ENCODE measurements at places on chromosomes 16 and 17.

DNA sequence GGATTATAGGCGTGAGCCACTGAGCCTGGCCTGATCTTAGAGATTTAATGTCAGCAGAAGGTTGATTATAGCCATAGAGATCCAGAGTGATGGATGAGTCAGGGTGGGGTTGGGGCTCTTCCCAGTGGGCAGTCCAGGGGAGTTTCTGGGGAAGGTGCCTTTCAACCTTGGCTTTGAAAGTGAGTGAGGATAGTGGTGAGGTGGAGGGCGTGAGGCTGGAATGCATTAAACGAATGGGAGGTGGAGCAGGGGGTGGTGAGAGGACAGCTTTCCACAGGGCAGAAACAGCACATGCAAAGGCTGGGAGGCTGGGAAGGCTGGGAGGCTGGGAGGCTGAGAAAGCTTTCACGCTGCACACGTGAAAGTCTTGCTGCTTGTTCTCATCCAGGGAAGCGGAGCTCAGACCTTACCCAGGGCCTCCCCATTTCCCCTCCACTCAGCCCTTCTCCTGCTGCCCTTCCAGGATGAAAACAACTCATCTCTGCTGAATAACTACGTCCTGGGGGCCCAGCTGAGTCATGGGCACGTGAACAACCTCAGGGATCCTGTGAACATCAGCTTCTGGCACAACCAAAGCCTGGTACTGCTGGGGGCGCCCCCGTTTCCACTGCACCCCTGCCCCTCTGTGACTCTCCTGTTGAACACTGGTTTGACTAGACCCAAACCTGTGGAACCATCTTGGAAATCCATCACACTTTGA is 22.3 kb downstream of the ADGRG5 start:
- DNase-seq, result no peak

DNA sequence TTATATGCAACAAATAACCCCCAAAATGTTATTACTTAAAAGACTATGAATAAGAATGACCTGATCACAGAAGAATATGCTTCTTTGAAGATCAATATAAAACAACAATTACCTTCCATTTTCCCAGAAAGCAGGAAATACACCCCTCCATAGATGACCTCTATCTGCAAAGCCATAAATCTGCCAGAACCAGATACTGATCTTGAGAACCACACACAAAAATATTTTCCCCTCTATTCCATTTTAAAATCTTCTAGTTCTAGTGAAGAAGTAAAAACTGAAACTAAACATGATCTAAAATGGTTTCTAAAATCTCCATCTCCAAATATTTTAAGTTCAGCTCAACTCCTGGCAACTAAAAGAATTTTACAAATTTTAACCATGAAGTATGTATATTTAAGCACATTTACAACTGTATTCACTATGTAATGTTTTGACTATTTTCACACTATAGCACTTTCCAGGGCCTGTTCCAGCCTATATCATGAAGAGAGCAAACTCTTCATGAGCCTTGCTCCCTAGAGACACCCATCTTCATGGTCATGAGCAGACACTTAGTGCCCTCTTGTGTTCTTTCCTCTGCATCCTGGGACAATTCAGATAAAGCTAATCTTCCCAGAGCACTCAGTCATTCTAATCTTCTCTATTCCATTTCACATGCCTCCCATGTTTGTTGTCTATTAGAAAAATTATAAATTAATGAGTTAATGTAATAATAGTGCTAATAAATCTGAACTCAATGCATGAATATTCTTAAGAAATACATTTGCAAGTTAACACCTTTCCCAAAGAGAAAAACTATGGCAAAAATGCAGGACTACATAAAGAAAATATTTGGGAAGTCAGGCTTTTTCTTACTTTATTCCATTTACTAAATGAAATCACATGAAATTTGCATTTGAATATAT is 87.0 kb downstream of the HELZ start:
- peak; percentile 67 for DNase-seq

GRCh38 chr17:4073983-4074830 is 68.6 kb downstream of the ZZEF1 start:
- DNase-seq, result no peak

DNA sequence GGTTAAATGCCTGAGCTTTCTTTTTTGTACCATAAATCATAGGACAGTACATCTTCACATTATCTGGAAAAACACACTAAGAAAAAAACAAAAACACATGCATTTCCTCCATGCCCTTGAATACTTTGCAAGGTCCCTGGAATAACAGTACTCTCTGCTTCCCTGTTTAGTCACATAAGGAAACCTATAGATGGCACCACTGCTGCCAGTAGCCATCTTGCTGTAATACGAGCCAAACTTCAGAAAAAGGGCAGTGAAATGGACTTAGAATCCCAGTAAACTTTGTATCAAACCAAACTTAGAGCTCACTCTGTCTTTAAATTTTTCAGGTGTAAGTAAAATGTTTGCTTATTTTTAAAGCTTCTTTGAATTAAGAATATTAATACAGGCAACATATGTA is 435.5 kb downstream of the KCNJ2 start:
- peak; percentile 15 for DNase-seq

GRCh38 chr16:67104061-67104460 is 5.7 kb upstream of the PHAF1 start:
- DNase-seq, result peak; percentile 63

DNA sequence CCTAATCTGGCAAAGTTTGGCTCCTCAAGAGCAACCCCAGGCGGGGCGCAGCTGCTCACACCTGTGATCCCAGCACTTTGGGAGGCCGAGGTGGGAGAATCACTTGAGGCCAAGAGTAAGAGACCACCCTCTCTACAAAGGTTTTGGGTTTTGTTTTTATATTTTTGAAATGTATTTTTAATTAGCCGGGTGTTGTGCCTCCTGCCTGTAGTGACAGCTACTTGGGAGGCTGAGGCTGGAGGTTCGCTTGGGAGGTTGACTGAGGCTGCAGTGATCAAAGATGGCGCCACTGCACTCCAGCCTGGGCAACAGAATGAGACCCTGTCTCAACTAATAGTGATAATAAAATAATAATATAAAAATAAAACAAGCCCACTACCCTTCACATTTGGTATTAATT is 756 bp upstream of the USP7 start:
- no peak for DNase-seq

DNA sequence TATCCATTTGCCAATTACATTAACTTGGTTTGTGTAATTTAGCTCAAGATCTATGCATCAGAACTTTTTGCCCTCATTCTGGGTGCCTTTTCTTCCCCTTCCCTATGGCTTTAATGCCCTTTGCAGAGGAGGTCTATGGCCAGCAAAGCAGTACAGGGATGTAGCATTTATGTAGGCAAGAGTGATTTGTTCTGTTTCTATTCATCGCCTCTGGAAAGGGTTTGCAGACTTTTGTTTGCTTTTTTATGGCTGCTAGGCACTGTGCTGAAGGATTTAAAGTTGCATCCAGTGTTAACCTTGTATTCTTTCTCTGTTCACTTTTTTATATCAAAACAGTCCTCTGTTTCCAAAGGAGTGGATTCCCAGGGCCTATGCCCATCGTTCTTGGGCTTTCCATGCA is 78.0 kb downstream of the ANKFN1 start:
- no peak for DNase-seq

DNA sequence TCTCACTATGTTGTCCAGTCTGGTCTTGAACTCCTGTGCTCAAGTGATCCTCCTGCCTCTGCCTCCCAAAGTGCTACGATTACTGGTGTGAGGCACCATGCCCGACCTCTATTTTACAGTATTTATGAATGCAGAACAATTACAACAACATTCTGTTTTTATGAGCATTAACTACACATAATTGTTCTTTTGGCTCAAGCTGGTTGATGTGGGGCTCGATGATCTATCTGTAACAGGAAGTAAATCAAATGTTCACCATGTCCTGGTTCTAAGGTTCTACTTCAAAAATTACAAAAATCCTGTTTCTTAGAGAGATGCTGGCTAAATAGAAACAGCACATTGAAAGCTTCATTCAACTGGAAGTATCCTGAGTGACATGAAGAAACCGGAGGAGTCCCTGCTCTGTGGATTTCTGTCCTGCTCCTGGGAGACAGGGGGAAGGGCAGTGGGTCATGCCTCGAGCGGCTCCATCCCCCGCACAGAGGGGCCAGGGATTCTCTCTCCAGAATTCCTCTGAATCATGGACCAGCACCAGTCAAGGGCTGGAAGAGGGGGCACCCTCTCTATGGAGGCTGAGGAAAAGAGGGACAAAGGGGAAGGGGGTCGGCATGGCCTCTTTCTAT is 31.5 kb downstream of the FA2H start:
- no peak for DNase-seq

DNA sequence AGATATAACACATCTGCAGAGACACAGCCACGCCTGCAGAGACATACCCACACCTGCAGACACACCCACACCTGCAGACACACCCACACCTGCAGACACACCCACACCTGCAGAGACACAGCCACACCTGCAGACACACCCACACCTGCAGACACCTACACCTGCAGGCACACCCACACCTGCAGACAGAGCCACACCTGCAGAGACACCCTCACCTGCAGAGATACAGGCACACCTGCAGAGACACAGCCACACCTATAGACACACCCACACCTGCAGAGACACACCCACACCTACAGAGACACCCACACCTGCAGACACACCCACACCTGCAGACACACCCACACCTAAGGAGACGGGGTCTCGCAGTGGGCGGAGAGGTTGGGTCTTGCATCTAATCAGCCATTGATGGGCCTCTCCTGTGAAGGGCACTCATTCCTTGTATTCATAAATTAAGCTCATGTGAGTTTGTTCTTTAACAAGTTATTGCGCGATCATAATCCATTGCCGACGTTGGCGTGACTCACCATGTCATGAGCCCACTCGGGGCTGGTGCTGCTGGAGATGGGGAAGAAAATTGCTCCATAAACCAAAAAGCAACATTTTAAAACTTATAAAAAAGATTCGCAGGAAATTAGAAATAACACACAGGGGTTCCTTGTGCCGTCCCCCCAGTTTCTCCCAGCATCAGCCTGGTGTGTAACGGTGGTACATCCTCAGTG is 28.9 kb upstream of the CDH15 start:
- no peak for DNase-seq

GRCh38 chr17:46766493-46767491 is 51.7 kb downstream of the WNT3 start:
- DNase-seq, result no peak

DNA sequence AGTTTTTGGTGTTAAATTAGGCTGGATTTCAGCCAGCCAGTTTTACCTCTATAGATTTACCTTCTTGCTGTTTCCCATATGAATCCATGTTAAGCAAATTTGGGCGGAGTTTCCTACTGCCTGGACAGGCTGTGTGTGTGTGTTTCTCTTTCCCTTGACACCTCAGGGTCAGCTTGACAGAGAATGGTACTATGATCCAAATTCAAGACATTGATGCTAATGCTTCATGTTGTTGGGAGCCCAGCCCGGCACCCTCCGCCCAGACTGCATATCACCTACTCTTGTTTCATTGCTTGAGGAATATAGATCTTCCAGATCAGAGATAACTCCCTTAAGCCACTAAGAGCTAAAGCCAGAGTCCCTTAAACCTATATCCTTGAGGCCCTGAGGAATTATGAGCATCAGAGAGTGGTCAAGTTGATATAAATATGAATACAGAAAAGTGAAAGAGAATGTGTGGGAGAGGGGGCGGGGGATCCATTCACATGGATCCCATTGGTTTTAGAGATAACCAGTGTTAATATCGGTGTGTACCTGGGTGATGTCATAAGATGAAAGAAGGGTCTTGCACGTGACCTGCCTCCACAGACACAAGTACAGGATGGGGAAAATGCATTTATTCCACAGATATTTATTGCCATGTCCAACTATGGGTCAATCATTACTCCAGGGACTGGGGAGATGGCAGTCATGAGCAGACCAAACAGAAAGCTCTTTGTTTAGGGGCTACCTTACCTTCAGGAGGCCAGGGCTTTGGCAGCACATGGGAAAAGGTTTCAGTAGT is 69.7 kb downstream of the WIPI1 start:
- DNase-seq, result no peak

DNA sequence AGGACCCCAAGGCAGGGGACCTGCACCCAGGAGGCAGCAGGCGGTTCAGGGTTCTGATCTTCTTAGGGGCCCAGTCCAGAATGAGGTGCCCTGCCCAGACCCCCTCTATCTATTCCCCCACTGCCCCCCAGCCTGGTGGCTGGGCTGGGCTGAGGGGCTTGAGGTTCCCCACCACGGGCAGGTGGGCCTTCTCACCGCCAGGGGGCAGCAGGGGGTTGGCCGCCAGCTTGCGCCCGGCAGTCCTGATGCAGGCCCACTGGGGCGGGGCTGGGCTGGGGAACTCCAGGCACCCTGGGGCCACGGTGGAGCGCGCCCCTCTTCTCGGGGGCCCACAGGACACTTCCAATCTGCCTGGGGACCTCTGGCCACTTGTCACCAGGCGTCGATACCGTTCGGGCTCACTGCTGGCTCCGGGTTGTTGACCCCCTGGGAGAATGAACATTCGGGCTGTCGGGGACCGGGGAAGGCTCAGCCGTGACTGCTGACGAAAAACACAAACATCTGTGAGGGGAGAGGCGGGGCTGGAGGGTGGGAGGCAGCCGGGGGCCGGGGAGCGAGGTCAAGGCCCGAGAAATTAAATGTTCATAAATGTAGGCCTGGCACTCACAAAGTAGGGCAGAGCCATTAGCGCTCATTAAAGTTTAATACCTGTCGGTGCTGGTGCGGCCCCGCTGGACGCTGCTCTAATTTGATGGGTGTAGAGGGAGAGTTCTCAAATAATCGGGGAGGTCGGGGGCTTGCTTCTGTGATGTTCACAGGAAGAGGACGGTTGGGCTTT is 219.3 kb upstream of the GSE1 start:
- DNase-seq, result peak; percentile 48

DNA sequence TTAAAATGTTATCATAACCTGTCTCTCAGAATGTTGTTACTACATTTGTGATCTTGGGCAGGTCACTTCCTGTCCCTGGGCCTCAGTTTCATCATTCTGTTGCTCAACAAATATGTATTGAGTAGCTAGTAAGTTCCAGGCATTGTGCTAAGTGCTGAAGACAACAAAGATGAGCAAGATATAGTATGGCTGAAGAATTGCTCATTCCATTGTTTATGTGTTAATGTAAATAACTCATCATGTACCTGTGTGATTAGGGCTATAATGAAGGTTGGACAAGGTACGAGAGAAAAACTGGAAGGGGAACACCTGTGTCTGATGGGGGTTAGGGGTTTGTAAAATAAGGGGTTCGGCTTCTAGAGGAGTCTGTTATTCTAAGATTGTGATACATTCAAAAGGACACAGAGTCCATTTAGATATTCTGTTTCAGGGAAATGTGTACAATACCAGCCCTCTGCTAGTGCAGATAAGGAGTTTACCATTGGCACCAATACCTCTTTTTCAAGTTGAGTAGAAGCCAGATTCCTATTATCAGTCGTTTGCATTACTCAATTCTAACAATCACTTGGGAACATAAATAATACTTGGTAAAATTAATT is 20.0 kb downstream of the TUBG1 start:
- DNase-seq, result no peak

- DNase-seq, result peak; percentile 24
These were observed 103.9 kb downstream of the MGAT5B start for GRCh38 chr17:76972046-76972641.

- peak; percentile 78 for DNase-seq
These were observed 6.4 kb upstream of the GGT6 start for GRCh38 chr17:4566785-4567184.

- peak; percentile 97 for DNase-seq
These were observed 85.3 kb upstream of the LGALS9 start for GRCh38 chr17:27545562-27546229.

- peak; percentile 68 for DNase-seq
These were observed at the start of gene SRCIN1 for GRCh38 chr17:38605841-38606645. SRCIN1 (minus strand) TSS chr17:38605952; CDS start chr17:38605705, 247 bp downstream.

GRCh38 chr17:50841949-50842354 is 6.6 kb downstream of the WFIKKN2 start:
- DNase-seq, result peak; percentile 69
